ENCODE measurements at places on chromosomes 2 and 18.
A peak's percentile ranks its signal among the peaks of the same experiment; 100 is the strongest.

- DNase-seq, result no peak
Observed at GRCh38 chr2:60557486-60557864, 4.0 kb upstream of the BCL11A start.

DNA sequence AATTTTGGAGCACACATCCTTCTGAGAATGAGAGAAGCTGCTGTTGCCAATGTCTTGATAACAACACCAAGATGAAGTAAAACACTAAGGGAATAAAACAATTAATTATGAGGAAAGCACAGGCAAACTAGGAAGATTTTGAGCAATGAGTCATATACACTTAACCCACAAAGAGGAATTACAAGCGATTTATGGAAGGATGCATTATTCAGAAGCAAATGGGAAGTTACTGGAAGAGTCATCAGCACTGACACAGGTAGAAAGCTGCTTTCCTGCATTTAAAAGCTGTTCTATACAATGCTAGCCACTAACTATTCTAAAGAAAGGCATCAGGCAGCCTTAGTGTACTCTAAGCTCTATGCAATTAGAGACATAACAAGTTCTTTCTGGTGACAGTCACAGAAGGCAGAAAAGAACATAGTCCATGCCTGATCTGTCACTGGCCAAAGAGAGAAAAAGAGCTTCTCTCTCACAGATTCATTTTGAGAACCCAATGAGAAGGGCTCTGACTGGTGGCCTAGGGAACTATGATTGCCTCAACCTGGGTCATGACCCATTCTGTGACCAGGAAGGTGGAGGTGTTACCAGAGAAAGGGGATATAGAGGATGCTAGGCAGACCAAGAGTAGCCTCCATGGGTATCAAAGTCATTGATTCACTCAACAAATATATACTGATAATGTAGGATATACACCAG, 45.4 kb downstream of the M1AP start:
- no peak for DNase-seq

DNA sequence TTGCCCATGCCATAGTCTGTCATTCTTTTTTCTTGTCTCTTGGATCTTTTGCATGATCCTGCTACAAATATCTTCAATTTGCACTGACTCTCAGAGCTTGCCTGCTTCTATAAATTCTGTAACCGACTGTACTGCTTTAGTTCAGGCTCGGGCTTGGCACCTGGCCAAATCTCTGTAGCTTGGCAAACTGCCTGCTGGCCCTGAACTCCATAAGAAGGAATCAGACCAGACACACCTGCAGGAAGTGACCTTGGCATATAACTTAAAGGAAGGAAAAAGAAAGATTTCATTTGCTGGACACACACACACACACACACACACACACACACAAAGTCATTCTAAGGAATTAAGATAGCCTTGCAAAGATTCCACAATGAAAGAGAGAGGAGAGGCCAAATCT, 291.2 kb upstream of the DDX18 start:
- DNase-seq, result no peak

- no peak for DNase-seq
Observed at GRCh38 chr2:71930049-71930681, 217.5 kb downstream of the CYP26B1 start.

DNA sequence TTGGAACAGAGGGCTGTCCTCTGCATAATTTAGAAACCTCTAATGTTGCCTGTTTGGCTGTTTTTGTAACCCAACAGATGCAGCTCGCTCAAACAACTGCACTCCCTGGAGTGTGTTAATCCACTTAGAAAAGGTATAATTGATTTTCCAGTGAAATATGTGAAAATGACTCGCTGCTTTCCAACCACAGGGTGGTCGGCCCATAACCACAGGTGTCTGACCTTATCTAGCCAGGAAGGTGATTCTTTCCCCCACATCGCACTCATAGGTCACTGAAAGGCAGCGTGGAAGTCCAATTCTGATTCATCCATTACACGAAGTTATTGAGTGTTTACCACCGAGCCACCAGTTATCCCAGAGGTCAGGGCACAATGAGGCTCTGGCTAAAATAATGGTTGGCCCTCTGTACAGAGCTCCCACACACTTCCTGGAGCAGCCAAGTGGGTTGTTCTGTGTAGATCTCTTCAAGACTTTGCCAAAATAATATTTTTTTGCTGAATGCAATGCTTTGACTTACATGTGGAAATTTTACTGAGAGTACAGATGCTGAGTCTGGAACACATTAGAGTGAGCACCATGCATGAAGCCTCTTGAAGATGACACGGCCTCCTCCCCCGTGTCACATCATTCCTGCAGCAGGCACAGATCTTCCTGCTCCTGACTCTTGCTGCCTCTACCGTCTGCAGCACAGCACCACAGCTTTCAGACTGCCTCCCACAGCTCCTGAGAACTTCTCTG, 396.2 kb downstream of the ZNF516 start:
- DNase-seq, result no peak

- no peak for DNase-seq
Observed at GRCh38 chr2:173511357-173511756, 156.7 kb downstream of the CDCA7 start.

DNA sequence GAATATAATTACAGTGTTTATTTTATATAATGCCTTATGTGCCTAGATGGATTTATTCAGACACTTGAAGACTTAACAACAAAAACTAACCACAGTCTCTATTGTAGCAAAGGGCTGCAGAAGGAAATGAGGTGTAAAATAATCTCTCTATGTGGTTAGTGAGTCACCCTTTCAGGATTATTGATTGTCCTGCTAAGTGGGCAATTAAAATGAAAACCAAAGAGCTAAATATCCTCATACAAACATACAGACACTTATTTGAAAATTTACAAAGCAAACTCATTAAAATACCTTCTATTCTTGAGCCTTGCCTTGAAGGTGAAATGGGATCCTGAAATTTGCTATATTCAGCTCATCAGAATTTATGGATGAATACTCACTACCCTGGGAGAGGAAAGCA, 27.7 kb upstream of the DCC start:
- DNase-seq, result no peak

- no peak for DNase-seq
Observed at GRCh38 chr2:64792300-64792699, 138.6 kb upstream of the SERTAD2 start.

DNA sequence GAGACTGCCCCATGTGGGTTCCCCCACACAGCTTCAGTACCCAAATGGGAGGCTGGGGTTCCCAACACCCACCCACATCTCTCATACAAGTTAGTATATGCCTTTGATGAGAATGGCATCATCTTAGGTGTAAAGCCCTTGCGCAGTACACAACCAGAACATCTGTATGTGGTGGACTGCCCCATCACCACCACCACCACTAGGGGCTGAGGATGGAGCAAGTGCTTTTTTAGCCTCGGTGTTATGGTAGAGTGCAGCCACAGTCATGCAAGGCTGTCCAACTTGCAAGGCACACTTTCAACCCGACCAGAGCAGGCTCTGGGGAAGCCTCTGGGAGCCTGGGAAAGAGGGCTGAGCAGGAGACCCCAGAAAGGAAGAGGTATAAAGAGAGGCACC, 241.2 kb downstream of the TFCP2L1 start:
- no peak for DNase-seq

- DNase-seq, result peak; percentile 36
Observed at GRCh38 chr2:11863513-11864328, 117.3 kb downstream of the LPIN1 start.

GRCh38 chr2:186445506-186445905, 40.6 kb upstream of the ZC3H15 start:
- DNase-seq, result no peak

Measured in stimulated activated CD8-positive, alpha-beta memory T cell treated with anti-CD3 and anti-CD28 coated beads, Interleukin-12 subunit alpha, Interleukin-12 subunit beta, amount 100 ng/mL, for 4 hours (primary cell).